ENCODE measurements at places on chromosomes 6 and 20.

- no peak for DNase-seq
Observed at GRCh38 chr20:4152696-4153235, 137.4 kb upstream of the RNF24 start.

DNA sequence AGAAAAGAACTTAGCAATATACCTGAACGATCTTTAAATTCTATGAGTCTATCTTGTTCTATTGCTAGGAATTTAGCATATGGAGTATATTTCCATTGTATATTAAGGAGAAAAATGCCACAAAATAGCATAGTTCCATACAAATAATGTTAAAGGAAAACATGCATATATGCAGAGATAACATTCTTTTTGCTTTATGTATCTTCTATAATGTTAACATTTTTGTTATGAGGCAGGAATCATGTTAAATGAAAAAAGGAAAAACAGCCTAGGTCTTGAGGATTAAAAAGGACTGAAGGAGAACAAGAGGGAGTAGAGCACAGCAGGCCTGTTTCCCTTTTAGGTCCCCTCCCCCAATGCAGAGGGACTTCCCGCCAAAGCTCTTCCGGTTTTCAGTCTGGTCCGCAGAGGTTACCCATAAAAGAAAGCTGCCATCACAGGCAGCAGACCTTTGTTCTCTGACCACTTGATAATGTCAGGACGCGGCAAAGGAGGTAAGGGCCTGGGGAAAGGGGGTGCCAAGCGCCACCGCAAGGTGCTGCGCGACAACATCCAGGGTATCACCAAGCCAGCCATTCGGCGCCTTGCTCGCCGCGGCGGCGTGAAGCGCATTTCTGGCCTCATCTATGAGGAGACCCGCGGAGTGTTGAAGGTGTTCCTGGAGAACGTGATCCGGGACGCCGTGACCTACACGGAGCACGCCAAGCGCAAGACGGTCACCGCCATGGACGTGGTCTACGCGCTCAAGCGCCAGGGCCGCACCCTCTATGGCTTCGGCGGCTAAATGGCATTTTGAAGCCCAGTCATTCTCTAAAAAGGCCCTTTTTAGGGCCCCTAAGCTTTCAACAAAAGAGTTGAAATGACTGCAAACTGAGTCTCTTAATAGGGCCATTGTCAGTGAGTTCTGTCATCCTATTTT is 108.4 kb upstream of the PRSS16 start:
- DNase-seq, result no peak

DNA sequence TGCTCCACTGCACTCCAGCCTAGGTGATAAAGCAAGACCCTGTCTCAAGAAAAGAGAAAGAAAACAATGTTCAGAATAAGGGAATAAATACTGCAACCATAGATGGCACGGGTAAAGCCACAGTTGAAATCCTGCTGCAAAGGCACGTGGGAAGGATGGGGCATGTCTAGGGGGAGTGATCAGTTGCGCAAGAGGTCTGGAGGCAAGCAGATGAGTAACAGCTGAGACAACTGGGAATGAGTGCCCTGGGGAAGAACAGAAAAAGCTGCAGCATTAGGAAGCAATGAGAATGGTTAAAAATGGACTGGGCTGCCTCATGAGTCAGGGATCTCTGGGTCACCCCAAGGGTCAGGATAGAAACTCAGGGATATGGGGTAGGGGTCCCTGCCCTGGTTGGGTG is 96.3 kb downstream of the GMPR start:
- DNase-seq, result peak; percentile 91

- no peak for DNase-seq
Observed at GRCh38 chr6:125631165-125631564, 118.3 kb upstream of the HEY2 start.

GRCh38 chr6:69044534-69044933 is 409.5 kb downstream of the ADGRB3 start:
- no peak for DNase-seq

DNA sequence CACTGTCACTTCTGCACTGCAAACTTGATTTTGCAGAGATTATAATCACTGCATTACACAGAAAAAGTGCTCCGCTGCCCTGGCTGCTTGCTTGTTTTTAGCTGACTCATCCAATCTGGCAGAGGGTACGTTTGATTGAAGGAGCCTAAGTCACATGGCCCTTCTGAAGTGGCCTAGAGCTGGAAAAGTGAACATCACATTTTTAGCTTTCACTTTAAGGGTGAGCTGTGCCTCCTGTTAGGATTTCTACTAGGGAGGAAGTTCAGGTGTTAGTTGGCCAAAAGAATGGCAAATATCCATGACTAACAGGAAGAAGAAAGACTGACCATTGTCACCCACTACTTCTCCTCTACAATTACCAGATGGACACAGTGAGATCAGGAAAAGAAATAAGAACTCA is 889.1 kb upstream of the MAP3K7 start:
- DNase-seq, result peak; percentile 19

GRCh38 chr6:121426686-121427085 is 8.8 kb upstream of the GJA1 start:
- no peak for DNase-seq

DNA sequence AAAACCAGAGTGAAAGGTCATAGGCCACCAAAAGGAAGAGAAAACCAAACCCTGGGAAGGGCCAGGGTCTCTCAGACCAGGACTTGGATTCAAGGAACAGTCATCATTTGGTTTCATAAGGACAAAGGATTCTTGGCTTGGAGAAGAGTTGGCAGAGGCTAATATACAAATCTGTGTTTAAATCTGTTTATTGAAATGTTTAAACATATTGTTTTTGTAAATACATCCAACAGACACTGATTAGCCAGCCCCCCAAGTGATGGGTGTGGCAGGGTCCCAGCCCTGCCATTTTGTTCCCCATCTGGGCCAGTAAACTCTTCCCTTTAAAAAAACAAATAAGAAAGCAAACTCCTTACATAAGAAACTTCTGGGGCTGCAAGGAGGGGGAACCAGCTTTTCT is 6.1 kb upstream of the ZNF831 start:
- no peak for DNase-seq

DNA sequence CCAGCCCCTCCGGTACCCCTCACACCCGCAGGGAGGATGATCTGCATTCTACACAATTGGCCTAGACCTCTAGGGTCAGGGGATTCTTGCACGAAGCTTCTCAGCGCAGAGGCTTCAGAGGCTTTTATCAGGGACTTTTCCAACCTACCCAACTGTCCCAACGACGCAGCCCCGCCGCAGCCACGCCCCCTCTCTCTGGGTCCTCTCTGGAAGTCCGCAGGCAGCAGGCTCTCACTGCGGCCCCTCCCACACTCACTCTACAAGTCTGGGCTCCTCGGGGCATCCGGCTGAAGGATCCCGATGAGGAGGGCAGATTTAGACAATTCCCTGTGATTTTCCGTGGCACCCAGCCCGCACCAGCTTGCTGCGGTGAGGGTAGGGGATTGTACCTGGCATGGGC is 227.7 kb upstream of the RNF24 start:
- DNase-seq, result no peak

DNA sequence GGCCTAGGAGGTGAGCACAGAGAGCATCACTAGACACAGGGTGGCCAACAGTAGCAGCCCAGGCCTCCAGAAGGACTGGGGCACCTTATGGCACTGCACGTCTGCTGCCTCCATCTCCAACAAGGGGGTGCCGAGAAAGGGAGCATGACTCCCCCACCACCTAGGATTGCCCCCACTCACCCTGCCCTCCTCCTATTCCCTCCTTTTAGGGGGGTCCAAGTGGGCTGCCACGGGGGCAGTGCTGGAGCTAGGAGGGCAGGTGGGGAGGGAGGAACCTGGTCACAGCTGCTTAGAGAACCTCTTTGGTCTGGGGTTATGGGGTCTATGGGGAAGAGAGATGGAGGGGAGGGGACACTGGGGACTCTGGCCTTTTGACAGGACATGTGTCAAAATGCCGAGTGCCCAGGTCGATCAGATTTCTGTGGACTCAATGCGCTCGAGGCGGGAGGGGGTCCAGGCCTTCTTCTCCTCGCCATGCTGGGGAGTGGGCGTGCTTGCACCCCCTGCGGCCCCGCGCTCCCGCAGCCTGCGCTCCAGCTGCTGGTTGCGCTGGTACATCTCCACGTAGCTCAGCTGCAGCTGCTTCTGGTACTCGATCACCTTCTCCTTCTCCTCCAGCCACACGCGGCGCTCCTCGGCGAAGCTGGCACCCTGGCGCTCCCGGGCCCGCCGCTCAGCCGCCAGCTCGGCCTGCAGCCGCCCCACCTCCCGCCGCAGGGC is 4.5 kb upstream of the FASTKD5 start:
- DNase-seq, result no peak

GRCh38 chr6:95553880-95554279 is 23.5 kb upstream of the MANEA start:
- no peak for DNase-seq

DNA sequence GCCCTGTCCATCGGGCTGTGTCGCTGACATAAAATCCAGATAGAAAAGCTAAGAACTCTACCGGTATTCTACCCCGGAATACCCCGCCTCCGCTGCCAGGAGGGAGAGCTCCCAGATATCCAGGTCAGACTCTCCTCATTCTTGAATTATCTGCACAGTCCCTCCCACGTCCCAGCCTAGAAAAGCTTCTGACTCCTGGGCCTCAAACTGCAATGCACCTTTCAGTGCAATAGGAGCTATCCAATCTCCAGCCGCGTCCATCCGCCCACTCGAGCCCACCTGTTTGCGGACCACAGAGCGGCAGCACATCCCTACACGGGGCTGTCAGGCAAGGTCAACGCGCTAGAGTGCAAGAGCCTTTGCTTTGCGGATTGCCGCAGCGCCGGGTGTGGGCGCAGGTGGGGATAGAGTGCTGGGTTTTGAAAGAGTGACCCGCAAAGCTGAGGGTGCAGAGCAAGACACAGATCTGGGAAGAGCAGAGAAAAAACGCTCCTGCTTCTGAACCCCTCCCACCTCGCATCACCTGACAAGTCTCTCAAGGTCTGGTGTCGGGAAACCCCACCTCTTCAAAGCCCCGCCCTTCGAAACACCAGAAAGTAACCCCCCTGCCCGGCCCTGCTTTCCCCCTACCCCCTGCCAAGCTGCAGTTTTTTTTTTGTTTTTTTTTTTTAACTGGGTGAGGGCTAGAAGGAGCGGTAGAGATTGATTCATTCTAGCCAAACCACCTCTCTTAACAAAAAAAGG is 1.3 kb downstream of the TAPBP start:
- no peak for DNase-seq

DNA sequence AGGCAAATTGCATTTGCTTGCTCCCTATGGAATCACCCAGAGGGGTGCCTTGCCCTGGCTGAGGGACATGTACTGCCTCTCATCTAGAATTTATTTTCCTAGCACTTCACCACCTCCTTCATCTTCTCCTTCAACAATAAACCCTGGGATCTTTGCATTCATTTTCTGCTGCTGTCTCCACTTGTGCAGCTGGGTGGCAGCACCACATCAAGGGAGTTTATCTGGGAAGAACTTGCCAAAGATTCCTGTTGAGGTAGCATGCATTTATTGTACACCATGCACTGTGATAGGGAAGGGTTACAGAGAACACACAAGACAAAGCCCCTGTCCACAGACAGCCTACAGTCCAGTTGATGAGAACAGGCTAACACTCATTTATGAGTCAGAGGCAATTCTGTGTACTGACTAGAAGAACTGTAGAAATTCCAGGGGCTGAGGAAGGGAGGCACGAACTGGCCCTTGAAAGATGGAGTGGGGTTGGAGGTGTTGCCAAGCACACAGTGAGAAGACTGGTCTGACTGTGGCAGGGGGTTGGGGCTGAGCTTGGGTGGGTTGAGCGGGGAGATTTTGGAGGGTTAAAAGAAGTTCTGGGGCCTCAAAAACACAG is 17.5 kb downstream of the C20orf173 start:
- no peak for DNase-seq

DNA sequence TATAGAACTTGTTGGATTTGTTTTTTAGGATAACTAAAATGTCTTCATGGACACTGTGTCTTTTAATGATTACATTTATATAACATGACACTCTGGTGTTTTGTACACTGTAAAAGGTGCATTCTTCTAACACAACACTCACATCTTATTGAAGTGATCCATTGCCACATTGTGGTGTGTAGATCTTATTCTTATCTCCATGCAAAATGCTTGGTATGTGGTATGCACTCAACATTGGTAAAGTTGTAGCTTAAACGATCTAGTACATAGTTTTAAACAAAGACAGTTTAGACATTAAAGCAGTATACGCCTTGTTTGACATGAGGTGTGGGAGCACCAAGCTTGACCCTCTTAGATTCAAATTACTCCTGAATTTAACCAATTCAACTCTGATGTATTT is 84.7 kb downstream of the SASH1 start:
- DNase-seq, result no peak

- no peak for DNase-seq
Observed at GRCh38 chr20:51135926-51136715, 113.2 kb upstream of the KCNG1 start.

DNA sequence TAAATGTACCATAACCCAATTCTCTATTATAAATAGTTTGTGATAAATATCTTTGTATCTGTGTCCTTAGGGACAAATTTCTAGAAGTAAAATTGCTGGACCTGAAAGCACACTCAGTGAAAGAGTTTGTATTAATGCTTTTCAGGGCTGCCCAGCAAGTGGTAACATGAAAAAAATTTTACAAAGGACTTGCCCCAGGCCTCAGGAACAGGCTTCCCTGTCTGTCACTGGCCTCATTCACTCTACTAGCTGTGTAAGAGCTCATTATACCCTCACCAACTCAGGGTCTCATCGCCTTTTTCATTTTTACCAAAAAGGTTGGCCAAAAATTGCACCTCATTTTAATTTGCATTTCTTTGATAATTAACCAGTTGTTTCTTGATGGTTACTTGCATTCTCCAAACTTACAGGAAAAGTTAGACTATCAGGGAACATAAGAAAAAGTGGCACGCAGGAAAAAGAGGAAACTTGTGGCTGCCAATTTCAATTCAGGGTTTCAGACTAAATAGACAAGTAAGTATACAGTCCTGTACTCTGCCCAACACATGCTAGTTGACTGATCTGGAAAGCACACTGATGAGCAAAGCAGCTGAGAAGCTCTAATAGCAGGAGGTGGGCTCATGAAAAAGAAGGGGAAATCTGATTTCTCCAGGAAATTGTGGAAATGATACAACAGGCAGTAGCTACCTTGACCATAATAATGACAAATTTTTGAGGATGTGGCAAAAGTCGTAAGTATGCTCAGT is 161.5 kb downstream of the KIF6 start:
- no peak for DNase-seq

DNA sequence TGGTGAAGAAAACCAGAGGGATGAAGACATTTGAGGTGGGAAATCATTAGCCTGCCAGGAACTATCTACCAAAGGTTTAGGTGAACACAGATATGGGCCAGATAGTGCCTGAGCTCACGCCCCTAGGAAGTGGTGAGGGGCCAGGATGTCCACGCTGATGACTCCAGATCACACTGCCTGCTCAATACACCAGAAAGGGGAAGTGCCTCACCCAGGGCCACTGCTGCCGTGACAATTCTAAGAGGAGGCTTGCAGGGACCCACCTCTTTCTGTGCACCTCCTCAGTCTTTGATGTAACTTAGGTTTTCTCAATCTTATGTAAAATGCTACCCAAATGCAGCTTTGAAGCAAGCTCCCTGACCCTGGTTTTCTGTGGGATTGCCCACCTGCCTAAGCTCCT is 5.4 kb upstream of the RAB44 start:
- no peak for DNase-seq
